OCI-LY7 (cell line): ENCODE measurements at places on chromosomes 7 and 10.

DNA sequence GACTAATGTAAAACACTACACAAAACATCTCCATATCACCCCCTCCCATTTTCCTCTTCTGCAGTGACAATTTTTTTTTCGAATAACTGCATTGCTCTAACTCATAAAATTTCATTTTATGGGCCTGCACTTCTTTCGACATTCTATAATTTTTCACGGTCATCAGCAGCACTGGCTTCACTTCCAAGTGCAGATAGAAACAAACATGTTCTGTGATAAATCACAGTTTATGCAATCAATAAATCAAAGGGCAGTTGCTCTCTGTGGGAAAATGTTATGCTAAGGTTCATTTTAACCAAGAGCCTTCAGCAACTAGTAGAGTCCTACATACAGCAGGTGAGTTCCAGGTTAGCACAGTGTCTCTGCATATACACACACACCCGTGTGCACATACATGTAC is 100.1 kb downstream of the GPAM start:
- DNase-seq = no peak

DNA sequence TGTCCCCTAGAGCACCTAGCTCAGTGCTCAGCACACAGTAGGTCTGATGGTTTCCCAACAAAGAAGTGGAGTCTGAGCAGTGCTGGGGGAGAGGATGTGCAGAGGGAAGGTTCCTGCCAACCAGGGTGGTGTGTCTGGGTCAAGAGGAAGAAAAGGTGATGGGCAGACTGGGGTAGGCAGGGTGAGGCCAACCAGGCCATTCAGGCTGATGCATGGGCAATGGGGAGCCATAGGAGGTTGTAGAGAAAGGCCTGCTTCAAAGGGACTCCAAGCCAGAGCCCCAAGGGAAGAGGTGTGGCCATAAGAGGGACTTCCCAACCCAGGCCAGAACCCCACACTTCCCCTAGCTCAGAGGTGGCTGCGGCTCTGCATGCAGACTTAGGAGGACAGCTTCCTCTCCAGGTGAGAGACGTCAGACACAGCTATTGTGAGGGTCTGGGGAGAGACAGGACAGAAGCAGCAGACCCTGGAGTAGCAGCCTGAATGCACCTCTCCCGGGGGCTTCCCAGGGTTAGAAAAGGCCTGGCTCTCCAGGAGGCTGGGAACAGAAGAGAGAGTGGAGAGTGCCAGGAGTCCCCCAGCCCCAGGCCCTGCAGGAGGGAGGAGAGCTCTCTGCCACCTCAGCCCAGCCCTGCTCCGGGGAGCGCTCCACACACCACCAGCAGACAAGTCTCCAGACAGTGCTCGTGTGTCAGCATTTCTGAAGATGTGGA is 87.4 kb upstream of the ZMIZ1 start:
- DNase-seq = peak; percentile 34

- DNase-seq = no peak
Observed at GRCh38 chr7:147418966-147419365, 1171.6 kb upstream of the C7orf33 start.

DNA sequence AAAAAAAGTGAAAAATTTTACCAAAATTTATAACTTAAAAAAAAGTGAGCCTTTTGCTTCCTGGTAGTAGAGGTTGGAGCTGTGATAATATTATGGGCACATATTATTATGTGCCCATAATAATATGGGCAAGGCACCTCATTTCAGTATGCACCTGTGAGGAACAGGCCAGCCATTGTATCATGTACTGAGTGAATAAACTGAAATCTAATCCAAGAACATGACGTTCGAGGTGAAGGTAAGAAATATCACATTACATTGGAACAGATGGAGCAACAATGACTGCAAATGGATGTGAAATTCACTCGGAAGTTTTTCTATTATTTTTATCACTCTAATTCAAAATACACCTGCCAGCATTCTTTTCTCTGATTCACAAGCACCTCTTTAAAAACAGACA is 216.0 kb downstream of the KLF6 start:
- DNase-seq = no peak

- no peak for DNase-seq
Observed at GRCh38 chr10:131907679-131908078, 6.9 kb downstream of the PPP2R2D start.

DNA sequence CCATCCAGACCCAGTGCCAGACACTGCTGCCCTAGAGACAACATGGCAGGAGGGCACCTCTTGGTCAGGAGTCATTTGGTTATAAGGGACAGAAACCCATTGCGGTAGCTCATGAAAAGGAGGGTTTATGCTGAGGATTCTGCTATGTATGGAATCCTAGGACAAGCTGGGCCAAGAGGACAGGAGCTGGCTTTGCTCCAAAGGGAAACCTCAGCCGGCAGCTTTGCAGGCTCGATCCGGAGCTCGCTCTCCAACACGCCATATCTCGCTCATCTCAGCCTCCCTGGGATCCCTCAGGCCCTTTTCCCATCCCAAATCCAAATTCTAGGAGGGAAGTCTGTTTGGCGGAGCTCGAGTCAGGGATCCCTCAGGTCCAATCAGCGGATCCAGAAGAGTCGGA is 345.7 kb downstream of the GLRX3 start:
- DNase-seq = no peak

GRCh38 chr7:47818796-47819606 is 129.3 kb downstream of the PKD1L1 start:
- DNase-seq = peak; percentile 80

DNA sequence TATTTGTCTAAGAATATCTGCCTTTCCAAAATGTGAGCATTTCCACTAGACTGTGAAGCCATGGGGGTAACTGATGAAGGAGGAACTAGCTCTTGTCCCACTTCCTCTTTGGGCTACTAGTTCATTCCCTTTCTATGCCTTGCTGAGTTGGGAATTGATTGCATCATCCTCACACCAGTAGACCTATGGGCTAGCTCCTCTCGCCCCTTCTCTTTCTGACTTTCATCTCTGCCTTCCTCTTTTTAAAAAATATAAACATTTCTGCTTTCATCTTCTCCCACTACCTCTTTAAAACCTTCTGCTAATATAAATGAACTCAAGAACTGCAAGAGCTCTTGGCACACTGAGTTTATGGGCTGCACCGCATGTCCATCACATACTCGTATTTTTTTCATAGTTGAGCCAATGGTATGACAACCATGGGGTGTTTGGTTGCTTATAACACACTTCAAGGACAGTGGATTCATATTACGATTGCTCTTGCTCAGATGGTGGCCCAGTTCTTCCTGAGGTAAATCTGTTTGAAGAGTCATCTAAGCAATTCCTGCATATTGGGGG is 182.0 kb downstream of the REEP3 start:
- peak; percentile 62 for DNase-seq

GRCh38 chr7:28055161-28055544 is 125.4 kb downstream of the JAZF1 start:
- DNase-seq = no peak

GRCh38 chr10:31618541-31619291 is 299.7 kb downstream of the ZEB1 start:
- no peak for DNase-seq
